ENCODE measurements at places on chromosomes 11 and 22.

DNA sequence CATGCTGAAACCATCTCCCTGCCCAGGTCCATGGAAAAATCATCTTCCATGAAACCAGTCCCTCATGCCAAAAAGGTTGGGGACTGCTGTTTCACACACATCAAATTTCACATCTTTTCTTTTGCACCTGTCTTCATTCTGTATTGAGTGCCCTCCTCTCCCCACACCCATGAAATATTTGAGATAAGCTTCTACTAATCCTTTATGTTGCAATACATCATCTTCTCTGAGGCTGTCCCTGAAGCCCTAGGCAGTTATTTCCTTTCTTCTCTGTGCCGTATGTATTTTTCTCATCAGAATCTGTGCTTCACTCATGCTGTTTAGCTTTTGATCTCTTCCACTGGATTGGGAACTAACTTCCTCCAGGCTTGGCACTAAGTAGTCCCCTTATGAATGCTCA, 40.0 kb upstream of the RRM1 start:
- DNase-seq = no peak

DNA sequence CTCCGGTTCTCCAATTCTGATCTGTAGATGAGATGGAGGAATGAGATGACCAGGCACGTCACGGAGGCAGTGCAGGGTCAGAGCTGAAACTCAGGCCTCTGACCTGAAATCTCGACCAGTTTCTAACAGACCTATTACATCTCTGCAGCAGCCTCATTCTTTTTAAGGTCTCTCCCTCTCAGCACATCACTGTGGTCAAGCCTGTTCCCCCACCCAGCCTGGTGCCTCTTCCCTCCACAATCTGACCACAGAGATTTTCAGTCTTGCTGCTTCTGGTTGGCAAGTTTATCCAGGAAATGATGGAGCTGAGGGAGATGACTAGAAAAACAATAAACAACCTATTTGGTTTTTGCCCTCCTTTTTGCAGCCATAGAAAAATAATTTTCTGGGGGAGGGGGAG, 9.5 kb downstream of the GRAMD1B start:
- no peak for DNase-seq

DNA sequence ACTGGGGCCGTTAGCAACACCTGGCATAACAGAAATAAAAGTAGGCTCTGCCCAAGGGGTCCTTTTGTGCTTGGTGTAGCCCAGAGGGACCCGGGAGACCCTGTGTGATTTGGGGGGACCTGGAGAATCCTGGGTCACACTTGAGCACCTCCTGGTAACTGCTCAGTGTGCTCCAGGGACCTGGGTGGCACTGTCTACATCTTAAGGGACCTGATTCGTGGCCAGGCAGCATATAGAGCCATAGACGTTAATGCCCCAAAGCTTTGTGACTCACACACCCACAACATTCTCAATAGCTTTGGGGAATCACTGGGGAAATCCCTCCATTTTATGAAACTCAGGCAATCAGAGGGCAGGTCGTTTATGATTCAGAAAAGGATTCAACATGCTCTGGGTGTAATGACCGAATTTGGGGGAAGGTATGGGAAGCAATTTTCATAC, 3.6 kb upstream of the IGF2 start:
- no peak for DNase-seq

GRCh38 chr22:20514658-20515406, 7.4 kb downstream of the MED15 start:
- DNase-seq = no peak

DNA sequence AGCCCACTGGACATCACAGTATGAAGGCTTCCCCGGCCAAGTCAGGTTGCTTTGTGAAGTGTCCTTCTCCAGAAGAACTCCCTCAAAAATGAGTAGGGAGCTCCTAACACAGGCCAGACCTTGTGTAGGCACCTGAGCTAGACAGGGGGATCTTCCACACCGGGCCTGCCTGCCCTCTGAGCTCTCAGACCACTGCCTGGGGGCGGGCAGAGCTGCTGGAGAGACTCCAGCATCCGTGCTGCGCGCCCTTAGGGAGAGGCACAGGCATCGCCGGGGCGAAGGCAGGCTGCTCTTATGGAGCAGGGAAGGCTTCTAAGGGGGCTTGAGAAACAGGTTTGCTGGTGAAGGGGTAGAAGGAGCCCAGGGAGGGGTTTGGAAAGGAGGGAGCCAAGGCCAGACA, 4.4 kb downstream of the KCNJ5 start:
- no peak for DNase-seq

DNA sequence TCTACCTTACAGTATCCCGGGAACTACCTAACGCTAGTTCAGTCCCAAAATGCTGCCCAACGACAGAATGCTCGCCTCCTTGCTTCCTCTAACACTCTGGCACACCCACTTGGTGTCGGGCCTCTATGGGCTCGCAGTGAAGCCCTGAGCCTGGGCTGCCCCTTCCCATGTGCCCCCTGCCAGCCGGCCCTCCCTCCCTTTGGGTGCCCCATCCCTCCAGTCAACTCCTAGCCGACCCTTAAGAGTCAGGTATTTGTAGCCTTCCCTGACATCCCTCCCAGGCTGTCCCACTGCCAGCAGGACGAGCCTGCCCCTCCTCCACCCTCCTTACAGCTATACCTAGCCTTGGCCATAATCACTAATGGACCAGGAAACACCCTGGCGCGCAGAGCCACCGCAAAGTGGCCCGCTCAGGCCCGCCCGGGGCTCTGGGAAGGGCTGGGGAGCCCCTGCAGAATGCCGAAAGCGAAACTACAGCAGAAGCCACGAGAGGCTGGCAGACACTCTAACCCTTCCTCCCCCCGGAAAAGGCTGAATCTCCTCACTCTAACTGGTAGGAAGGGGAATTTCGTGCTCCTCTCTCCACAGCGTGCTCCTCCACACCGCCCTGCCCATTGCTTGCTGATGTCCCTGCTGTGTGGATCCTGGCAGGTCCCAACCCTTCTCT, 8.2 kb downstream of the CBX7 start:
- peak; percentile 71 for DNase-seq

GRCh38 chr22:19568337-19569275, 44.4 kb upstream of the CLDN5 start:
- DNase-seq = no peak

DNA sequence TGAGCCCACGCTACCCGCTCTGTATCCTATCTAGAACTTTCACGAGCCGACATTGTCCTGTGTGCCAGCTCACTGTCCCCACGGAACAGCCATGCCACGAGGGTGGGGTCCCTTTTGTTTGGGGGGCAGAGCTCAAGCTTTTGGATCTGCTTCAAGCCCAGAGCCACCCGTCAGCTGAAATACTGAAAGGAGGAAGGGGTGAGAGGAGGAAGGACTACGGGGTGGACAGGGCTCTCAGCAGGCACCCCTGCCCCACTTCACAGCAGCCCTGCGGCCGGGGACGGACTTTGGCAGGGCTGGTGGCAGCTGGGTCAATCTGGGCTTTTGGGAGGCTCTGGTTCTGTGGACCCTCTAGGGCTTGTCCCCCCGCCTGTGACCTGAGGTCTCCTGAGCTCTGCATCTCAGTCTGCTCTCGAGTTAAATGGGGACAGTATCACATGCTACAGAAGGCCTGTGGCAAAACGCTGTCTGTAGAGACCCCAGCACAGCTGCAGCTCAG, 30.0 kb upstream of the MUC5AC start:
- DNase-seq = no peak

GRCh38 chr11:65574109-65574810, 1.6 kb upstream of the EHBP1L1 start:
- peak; percentile 84 for DNase-seq

DNA sequence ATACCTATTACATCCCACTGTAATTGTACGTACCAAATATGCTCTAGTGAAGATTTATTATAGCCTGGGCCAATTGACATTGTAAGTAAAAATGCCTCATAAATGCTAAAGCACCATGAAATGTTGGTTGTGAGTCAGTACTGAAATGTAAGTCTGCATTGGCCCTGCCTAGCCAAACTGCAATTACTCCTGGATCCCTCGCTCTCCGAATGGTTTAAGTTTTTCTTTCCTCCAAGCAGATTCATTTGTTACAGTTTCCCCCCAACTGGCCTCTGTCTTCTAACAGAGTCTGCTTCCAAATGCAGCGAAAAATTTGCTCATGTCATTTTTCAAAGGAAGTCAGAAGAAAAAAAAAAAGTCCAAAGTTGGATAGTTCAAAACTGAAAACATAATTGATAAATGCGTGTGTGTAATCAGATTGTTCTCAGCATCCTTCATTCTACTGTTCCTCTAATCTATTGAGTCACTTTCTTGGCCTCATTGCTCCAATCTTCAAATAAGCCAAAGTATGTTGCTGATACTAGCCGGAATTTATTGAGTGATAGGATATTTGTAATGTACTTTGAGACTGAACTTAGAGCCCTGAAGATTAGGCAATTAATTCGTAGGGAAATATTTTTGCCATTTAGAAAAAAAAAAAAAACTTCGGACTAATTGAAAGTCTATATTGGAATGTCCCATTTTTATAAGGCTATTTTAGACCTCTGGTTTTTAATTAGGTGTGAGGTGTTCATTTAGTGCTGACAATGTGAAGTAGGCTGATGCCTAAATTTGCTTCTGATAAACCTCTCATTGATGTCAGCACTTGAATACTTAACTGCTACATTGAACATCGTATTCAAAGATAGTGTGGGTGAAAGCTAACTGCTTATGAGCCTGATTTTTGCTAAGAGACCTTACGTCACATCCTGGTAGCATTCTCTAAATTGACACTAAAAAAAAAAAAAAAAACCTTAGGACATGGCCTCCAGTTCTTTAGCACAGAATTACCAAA, 93.4 kb downstream of the WT1 start:
- no peak for DNase-seq

GRCh38 chr22:39097098-39098020, at the start of gene APOBEC3H:
TSS of gene APOBEC3H (plus strand) at chr22:39097244. CDS start at chr22:39100279, 3,035 bp downstream.
- DNase-seq = no peak

DNA sequence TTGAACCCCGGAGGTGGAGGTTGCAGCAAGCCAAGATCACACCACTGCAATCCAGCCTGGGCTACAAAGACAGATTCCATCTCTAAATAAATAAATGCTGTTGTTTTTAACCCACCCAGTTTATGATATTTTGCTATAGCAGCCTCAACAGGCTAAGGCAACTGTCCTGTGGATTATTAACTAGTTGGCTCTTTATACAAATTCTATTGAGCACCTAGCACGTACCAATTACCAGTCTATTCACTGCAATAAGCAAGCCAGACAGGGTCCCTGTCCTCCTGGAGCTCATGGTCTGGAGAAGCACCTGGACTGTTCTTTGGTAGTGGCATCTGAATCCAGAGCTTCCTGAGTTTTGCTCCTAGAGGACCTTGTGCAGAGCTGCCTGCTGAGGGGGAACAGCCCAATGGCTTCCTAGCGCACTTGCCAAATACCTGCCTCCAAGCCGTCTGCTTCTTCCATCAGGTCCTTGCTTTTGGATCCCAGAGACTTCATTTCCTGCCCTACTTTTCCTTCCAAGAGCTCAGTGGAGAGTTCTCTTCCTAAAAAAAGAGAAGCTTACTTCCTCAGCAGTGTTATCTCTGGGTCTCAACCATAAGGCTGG, 49.9 kb upstream of the MICAL2 start:
- no peak for DNase-seq

DNA sequence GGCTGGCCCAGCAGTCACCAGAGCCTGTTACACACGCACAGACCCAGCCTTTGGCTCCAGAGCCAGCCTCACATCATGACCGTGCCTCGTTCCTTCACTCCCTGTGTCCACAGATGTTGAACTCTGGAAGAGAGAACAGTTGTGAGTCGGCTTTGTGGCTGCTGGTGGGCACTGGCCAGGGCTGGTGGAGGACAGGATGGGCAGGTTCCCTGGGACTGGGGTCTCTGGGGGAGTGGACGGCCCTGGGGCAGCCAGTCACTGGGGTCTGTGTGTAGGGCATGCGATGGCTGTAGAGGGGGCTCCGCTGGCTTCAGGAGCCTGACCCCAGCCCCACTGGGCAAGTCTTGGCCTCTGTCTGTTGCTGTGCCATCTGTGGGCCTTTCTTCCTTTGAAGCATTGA, 1070.1 kb downstream of the BRD1 start:
- DNase-seq = no peak

DNA sequence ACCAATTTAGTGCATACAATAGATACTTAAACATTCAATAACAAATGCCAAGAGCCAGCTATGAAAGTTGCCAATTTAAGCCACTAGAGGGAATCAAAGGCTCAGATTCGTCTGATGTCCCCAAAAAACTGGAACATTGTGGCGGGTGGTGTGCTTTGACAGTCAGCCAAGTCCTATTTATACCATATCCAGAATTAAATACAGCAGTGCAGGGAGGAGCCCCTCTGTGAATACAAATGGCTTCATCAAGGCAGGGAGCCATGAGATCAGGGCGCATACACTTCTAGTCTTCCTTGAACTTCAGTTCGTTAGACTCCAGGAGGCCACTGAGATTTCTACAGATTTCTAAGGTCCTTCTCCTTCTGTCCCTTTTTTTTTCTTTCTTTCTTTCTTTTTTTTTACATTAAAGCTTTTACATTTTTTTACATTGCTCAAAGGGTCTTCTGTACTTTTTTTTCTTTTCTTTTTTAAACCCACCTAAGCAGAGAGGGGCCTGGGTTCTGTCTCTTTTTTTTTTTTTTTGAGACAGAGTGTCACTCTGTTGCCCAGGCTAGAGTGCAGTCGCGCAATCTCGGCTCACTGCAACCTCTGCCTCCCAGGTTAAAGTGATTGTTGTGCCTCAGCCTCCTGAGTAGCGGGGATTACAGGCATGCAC, 41.5 kb upstream of the HSPA8 start:
- DNase-seq = no peak

DNA sequence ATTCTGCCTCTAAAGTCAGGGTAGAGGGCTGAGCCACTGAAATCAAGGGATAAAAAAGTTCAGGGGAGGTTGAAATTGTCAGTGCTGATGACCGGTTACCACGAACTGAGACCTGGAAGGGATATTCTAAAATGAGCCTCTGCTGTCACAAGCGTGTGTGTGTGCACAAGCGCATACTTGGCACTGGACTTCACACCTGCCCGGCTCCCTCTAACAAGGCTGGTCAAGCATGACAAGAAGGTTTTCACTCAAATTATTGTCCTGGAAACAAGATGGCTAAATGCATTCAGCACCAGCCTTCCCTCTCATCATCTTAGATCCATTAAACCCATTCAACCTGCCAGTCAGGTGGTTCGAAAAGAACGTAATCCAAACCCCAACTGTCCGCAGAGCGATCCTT, 54.8 kb upstream of the CECR2 start:
- DNase-seq = no peak

GRCh38 chr11:117583063-117583801, 213.8 kb downstream of the DSCAML1 start:
- no peak for DNase-seq

GRCh38 chr11:112644410-112645131, 316.6 kb upstream of the NCAM1 start:
- DNase-seq = no peak

GRCh38 chr11:84780689-84781293, 846.4 kb downstream of the DLG2 start:
- no peak for DNase-seq

DNA sequence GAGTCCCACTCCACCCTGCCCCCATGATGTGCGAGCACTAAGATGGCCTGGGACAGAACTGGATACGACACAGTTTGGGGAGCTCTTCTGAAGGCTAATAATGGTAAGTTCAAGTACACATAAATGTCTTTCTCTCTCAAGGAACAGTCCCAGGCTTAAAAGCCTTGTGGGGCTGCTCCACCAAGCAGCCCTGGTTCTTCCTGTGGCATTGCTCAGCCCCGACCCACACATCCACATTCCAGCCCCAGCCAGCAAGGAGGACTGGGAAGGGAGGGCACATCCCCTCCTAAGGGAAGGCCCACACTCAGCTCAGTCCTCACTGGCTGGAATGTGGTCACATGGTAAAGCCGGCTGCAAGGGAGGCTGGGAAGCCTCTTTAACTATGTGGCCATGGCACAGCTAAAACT, 13.3 kb upstream of the MB start:
- DNase-seq = no peak

Measured in CD8-positive, alpha-beta memory T cell (primary cell).